Cerebellar cortex (tissue), 1 donor: ENCODE measurements at places on chromosomes 6 and 20.
A peak's percentile ranks its signal among the peaks of the same experiment; 100 is the strongest.

DNA sequence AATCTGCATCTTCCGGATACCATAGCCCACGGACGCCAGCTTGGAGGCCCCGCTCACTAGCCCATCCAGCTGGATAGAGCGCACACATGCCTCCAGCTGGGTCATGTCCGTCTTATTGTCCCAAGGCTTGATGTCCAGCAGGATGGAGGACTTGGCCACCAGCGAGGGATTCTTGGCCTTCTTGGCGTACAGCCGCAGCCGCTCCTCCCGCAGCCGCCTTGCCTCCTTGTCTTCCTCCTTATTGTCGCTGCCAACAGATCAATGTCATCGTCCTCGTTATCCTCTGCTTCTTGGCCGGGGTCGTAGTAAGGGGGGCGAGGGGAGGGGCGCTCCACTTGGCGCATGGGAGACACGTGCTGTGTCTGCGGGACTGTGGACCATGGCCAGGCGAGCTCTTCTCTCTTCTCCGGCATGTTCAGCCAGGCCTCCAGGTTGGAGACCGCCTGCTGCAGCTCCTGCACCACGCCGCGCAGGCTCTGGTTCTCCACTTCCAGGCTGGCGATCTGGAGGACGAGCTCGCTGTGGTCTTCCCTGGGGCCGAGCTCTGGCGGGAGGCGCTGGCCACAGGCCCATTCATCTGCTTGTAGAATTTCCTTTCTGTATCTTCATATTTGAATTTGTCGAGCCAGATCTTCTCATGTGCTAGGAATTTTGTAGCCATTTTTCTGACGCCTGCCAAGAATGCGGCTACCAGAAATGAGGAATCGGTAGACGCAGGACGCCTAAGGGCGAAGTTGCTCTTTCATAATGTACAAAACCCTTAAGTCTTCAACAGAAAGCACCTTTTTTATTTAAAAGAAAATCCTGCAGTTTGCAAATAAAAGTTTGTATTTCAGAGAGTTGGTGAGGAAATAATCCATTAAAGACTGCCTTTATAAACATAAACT is 60.1 kb upstream of the PTPRK start:
- DNase-seq: no peak

- no peak for DNase-seq
Observed at GRCh38 chr6:42374018-42374669, 77.6 kb downstream of the TRERF1 start.

DNA sequence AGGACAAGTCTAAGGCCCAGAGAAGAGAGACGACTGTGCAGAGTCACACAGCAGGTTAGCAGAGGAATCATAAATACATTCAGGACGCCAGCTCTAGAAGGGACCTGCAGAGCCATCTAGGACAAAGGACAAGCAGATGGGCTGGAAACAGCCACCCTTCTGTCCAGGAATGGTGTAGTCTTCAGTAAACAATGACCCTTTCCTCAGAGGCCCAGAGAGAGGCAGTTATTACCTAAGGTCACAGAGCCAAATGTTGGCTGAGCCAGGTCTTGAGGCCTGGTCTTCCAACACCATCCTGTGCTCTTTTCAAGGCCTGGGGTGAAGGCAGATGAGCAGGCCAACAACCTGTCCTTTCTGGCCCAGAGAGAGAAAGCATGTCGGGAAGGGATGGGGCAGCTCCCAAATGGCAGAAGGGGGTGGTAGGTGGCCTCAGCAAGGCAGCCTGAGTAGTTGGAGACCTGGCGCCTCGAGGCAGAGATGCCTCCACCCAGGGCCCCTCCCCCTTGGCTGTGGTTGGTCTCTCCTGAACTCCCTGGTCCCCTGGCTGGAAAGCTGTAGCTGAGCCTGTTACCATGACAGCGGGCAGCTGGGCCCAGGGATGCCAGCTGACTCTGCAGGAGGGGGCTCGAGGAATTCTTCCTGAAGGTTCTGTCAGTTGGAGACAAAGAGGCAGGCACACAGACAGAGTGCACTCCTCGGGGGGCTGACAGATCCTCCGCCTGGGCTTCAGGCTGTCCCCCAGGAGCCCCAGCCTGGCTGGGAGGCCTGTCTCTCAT is 24.8 kb downstream of the EPB41L1 start:
- DNase-seq: peak; percentile 97

- no peak for DNase-seq
Observed at GRCh38 chr6:117629119-117629660, 26.9 kb upstream of the GOPC start.

- DNase-seq: no peak
Observed at GRCh38 chr6:30855429-30856075, 28.8 kb upstream of the DDR1 start.

DNA sequence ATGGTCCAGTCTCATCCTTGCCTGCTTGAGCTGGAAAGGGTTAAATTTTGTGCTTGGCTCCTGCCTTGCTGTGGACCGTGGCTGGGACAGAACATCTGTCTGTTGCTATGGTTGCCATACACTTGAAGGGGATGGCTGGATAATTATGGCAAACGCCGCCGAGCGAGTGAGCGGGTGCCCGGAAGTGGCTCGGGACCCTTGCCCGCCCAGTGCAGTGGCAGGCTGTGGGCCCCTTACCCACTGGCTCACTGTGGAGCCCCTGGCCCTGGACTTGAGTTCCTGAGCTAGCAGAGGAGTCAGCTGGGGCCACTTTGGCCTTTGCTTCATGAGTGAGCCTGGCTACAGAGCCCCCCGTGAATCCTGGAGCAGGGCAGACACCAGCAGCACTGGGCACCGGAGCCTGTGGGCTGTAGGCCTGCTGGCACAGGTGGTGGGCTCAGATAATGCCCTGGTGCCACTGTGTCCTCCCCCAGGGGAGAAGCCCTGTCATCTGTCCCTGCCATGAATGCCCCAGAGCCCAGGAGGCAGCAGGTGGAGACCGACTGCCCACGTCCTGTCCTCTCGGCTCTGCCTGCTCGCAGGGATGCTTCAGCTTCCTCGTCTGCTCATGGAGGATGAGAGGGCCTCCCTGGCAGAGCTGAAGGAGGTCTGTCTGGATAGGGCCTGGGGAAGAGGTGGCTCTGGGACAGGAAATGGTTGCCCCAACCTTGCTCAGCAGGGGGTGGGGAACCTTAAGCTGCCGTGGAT is 25.5 kb upstream of the NOL4L start:
- DNase-seq: no peak

- DNase-seq: no peak
Observed at GRCh38 chr20:7294816-7295360, 527.4 kb downstream of the BMP2 start.
